ENCODE measurements at places on chromosomes 12 and 14. TPM values are rescaled to one million over a fixed set of nuclear protein-coding genes. Genes with fewer than 3 reads are reported as not detected.
A peak's percentile ranks its signal among the peaks of the same experiment; 100 is the strongest.

- DNase-seq, result no peak
These were observed 138.1 kb upstream of the HIF1A start for GRCh38 chr14:61557262-61557661.

GRCh38 chr14:55426891-55427290, 13.5 kb downstream of the TBPL2 start:
- DNase-seq, result no peak

GRCh38 chr12:127625176-127625771, 641.7 kb upstream of the TMEM132C start:
- no peak for DNase-seq

Gene C12orf56
- total RNA-seq, result 9.3 TPM

DNA sequence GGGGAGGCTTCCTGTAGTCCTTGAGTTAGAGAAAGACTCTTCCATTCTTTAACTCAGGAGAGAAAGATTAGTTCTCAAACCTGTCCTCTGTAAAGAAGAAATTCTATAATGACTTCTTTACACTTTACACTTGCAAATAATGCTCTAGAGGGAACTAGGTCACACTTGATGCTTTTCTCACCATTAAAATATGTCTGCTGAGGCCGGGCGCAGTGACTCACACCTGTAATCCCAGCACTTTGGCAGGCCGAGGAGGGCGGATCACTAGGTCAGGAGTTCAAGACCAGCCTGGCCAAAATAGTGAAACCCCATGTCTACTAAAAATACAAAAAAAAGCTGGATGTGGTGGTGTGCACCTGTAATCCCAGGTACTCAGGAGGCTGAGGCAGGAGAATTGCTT, 6.3 kb downstream of the NTN4 start:
- no peak for DNase-seq

Gene KMT2D
- total RNA-seq, result 139 TPM

- DNase-seq, result no peak
These were observed 24.2 kb downstream of the ACACB start for GRCh38 chr12:109140560-109140959.

DNA sequence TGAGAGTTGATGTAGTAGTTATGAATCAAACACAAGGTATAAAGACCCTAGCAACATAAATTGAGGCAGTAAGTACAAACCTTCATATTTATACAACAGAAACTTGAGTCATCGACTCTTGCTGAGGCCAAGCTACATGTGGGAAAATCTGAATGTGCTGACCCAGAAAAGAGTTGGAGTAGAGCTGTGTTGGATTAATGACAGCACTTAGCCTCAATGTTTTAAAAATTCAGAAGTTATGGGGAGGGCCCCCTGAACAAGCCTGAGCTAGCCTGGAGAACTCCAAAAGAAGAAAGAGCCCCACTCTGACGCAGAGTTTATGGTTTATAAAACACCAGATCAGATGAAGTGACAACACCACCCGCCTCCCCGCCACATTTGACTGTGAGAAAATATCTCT, 100.0 kb downstream of the DUSP6 start:
- no peak for DNase-seq

Gene FBLN5
- 13.9 TPM for total RNA-seq

GRCh38 chr14:103623883-103624482, 5.0 kb upstream of the KLC1 start:
- DNase-seq, result no peak

Gene SLC38A6
- total RNA-seq, result 10.2 TPM

DNA sequence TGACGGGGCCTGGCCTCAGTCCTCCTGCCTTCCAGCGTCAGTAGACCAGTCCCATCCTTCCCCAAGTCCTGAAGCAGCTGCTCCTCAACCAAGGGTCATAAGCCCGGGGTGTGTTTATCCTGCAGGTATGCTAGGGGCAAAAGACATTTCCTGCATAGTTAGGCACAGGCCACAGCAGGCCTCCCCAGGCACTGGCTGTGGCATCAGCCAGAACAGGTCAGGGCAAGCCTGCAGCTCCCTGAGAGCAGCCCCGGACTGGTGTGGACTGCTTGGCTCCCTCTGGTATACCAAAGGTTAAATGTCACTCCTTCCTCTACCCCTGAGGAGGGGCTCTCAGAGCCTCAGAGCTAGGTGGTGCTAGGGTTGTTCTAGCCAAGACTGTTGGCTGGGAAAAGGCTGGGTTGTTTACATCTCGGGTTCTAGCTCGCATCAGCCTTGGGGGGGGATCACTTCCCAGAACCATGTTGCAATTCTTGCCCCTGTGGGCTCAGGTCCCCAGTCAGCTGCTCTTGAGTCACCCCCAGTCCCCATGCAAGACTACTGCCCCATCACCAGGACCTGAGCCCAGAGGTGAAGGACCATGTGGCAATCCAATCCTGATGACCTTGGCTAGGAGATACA, 2.9 kb downstream of the MMP14 start:
- no peak for DNase-seq

- no peak for DNase-seq
These were observed 35.2 kb upstream of the KLRD1 start for GRCh38 chr12:10272467-10272866.

DNA sequence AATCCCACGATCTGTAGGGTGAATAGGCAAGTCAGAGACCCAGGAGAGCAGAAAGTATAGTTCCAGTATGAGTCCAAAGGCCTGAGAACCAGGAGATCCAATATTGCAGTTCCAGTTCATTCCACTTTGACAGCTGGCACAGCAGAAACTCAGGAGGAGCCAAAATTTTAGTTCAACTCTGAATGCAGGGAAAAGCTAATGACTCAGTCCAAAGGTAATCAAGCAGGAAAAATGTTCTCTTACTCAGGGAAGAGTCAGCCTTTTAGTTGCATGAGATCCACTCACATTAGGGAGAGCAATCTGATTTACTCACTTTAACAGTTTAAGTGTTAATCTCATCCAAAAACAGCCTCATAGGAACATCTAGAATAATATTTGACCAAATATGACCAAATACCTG, 130.2 kb upstream of the LRFN5 start:
- DNase-seq, result no peak

DNA sequence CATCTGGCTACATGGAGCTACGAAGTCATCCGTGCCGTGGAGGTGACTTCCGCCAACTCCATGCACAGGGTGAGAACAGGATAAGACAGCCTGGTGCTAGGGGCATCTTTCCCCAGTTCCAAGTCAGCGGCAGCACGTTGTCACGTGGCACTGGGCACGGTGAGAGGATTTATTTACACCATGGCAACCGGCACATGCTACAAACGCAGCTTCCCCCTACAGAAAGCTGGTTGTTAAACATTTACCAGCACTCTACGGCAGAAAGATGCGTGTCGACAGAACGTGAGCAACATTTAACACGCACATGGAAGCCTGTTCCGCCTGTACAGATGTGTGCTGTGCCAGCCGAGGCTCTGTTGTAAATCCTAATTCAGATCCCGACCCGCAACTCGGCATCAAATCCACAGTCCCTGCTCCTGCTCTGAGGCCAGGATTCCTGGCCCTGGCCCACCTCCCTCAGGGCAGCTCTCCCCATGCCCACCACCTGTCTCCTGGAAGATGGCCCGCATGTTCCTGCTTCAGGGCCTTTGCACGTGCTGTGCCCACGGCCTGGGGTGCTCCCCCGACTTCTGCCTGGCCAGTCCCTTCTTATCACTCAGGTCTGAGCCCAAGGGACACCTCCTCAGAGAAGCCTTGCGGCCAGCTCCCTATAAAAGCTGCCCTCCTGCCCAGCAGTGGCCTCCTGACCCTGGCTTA, 114.1 kb downstream of the RFLNA start:
- DNase-seq, result no peak

DNA sequence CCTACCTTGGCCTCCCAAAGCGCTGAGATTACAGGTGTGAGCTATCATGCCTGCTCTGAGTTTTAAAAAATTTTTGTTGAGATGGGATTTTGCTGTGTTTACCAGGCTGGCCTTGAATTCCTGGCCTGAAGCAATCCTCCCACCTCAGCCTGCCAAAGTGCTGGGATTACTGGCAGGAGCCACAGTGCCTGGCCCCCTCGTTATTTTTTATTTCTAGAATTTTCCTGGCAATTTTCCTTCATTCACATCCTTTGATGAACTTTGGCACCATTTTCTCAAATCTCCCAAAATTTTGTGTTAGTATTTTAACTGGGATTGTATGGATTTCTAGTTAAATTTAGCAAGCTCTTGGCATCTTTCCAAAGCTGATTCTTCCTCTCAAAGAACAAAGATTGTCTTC, 24.6 kb upstream of the SCARB1 start:
- no peak for DNase-seq

DNA sequence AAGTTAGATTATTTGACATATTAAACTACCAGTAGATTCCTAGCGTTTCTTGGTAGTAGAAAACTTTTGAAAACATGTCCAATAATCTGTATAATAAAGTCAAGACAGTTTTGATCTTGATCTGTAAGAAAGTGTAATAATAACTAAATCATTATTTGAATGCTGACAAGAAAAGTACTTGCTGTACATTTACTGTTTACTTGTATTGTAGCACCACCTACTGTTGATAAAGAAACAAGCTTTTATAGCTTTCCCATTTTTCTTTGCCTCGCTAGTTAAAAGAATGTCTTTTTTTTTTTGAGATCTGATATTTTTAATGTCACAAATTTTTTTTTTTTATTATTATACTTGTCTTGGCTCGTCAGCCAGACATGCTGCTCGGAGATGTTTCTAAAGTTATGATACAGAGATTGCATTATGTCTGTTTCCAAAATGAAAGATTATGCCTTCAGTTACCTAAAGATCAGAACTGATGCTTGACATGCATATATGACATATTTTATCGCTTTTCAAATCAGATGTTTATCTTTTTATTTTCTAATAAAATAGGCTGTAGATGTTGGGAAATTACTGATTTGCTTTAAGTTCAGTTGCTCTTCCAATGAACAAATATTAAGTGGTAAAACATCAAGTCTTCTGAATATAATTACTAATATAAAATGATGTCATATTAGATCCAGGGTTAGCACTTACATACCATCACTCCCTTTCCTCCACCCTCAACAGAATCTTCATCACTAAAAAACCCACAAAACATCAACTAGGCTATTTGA, 140.5 kb downstream of the AKAP6 start:
- DNase-seq, result no peak

- no peak for DNase-seq
These were observed 710.4 kb upstream of the FLRT2 start for GRCh38 chr14:84819528-84819927.

Gene FOXM1
- total RNA-seq, result 222 TPM

DNA sequence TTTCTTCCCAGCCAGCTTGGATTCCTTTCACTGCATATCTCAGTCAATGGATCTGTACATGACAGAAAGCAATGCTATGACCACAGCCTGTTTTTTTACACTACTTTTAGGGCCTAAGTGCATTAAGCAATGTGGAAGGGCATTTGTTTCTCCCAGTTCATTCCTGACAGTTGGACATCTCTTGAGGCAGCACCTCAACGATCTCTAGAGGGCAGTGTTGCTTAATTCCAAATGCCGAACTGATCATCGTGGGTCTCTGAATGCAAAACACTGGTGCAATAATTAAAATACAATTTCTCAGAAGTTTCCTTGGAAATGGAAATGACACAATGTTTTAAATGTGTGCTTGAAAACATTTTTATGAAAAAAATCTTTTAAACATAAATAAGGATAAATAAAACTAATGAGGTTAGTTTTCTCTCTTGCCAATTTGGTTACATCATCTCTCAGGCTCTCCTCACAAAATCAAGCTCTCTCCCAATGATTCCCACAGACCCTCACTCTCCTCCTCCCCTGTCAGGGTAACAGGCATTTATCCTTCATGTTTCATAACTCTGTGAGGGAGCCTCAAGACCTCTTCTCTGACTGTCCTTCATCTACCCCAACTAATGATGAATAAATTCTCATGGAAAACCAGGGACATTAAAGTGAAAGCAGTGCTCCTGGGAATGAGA, 192.4 kb upstream of the SLC16A7 start:
- peak; percentile 58 for DNase-seq

DNA sequence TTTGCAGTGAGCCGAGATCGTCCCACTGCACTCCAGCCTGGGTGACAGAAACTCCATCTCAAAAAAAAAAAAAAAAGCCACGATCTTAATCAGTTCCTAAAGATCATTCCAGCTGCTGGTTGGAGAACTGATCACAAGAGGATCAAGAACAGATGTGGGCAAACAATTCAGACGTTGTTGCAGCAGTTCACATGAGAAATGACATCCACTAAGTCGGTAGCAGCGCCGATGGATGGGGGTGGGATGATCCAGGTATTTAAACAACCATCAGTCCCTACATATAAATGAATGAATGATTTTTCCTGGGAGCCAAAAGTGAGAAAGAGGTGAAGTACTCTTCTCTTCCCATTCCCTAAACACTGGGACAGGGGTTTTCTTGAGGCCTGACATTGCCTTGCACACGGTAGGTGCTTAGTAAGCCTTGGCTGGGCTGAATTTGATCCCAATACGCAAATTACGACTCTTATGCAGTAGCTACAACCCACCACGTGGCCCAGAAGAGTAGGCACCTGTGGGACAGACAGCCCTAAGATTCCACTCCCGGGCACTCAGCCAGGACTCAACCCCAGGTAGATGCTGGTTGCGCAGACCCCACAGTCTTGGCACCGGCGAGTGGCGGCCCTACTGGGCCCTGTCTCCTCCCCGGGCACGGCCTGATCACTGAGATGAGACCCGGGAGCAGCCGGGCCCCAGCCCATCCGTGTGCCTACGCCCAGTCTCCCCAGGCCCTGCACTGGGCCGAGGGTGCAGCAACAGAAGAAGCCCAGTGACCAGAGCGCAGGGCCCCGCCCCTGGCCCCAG, 565 bp downstream of the SPRYD3 start:
- no peak for DNase-seq

- DNase-seq, result no peak
These were observed 11.7 kb downstream of the TAOK3 start for GRCh38 chr12:118361092-118361404.

DNA sequence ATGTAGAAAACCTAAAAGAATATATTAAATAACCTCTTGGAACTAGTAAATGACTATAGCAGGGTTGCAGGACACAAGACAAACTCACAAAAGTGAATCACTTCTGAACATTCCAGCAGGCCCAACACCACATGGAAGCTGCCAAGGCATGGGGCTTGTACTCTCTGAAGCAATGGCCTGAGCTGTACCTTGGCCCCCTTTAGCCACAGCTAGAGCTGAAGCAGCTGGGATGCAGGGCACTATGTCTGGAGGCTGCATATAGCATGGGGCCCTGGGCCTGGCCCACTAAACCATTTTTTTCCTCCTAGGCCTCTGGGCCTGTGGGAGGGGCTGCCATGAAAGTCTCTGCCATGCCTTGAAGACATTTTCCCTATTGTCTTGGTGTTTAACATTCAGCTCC, 1067.3 kb downstream of the LRFN5 start:
- DNase-seq, result no peak

Gene LMNTD1
- not detected for total RNA-seq

Measured in Caco-2 (cell line).